ENCODE measurements at places on chromosomes 1 and 21.
A peak's percentile ranks its signal among the peaks of the same experiment; 100 is the strongest.

- DNase-seq, result peak; percentile 70
Observed at GRCh38 chr1:208235982-208236761, 8.0 kb downstream of the PLXNA2 start.

DNA sequence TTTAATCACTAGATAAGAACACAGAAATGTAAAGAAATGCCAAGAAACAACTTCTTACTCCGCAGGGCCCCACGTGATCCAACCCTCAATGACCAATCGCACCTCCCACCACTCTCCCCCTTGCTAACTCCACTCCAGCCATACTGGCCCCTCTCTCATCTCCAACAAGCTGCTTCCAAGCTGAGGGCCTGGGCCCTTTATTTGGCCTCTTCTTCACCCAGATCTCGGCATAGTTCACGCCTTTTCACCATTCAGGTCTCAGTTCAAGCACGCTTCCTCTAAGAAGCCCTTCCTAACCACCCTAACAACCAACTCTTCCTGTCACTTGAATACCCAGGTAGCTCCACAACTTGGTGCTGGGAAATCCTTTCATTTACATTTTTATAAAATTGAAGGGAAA, 110.7 kb downstream of the TGFBR3 start:
- DNase-seq, result no peak

GRCh38 chr1:97297611-97298010, 576.0 kb downstream of the PTBP2 start:
- DNase-seq, result no peak

DNA sequence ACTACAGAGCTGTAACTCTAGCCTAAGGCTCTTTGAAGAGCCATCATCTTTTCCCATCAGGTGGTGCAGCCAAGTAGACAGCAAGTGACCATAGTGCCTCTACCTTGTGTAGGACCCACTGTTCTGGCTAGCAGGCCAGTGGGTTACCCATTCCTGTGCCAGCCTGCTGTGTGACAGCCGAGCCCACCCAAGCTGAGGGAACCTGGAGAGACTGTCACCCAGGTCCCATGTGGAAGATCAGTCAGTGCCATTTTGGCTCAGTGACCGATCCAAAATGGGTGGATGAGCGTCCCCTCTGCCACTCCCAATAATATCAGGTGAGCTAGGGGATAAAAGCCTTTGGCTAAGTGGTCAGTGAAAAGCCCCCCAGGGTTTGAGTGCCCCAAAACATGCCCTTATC, 417.9 kb downstream of the MATN1 start:
- DNase-seq, result no peak

- no peak for DNase-seq
Observed at GRCh38 chr1:164256456-164256855, 302.5 kb upstream of the PBX1 start.

- peak; percentile 96 for DNase-seq
Observed at GRCh38 chr1:240031009-240031408, 60.7 kb upstream of the FMN2 start.

DNA sequence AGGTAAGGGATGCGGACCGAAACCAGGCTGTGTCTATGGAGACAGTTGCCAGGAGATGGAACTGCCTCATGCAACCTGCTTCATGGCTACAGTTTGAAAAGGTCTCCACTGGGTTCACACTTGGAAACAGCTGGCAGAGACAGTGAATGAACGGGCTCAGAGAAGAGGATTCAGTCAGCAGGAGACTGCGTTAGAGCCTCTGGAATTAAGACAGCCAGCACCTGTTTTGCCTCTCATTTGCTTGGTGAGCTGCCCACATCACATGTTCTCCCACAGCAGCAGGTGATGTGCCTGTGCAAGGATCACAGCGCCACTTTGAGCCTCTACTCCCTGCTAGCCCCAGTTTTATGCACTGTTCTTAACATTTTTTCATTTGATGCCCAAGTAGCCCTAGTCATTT, 321.0 kb downstream of the PLPP3 start:
- no peak for DNase-seq

GRCh38 chr21:38417726-38418125, 80.6 kb downstream of the ERG start:
- DNase-seq, result no peak

GRCh38 chr1:110165761-110166231, 15.5 kb downstream of the SLC6A17 start:
- DNase-seq, result no peak

DNA sequence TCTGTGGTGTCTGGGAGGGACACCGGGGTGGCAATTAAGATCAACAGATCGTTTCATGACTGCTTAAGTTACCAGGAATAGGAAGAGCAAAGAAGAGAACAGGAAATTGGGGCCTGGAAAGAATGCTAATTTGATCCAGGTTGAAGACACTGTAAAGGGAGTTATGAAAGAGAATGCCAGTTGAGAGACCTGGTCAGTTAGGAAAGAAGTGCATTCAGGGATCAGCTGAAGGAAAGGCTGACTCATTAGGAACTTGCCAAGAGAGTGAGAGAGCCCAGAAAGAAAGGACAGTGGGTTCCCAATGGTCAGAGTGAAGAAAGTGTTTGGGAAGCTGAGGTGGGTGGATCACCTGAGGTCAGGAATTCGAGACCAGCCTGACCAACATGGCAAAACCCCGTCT, 119.6 kb downstream of the UBE2U start:
- DNase-seq, result peak; percentile 33

DNA sequence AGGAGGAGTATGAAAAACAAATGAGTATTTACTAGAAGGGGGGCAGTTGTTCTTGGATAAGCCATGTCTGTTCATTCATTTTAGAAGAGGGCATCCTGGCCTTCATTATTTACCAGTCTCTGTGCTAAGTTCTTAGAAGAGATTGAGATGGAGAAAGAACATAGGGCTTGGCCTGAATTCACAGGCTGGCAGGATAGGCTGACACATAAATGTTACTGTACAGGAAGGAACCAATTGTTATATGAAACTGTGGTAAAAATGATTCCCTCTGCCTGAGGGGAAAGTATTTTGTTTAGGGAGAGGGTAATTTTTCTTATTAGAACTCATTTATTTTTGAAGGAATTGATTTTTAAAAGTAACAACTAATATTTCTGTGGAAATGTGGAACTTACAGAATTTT, 99.5 kb downstream of the MAN1A2 start:
- no peak for DNase-seq

- DNase-seq, result no peak
Observed at GRCh38 chr1:49651136-49651535, 372.6 kb downstream of the AGBL4 start.

DNA sequence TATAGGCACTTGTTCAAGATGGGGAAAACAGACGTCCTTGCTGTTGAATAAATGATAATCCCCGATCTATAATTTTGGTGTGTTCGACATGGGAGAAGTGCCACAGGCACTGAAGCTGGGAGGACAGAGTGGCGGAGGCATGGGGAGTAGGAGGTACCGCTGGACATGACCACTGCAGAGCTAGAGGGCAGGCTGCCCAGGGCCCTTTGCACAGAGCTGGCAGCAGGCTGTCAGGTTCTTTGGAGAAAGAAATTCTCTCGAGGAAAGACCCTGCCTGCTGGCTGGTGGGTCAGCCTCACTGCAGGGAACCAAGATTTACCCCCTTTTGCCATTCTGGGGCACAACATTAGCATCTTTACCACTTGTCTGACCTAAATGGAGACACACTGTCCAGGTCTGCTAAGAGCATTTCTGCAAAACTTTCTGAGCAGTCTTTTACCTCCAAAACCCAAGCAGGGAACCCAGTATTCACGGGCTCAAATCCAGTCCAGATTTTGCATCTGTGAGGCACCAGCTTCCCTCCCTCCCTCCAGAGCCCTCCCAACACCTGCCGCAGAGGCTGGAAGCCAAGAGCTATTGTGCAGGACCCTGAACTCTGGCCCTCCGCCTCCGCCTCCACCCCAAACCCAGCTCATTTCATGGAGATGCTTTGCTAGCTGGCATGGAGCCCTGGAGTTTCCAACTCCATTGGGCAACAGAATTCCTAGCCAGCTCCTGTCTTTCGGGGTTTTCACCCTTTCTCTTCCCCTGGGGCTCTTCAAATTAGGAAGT, 142.3 kb downstream of the PLXNA2 start:
- peak; percentile 25 for DNase-seq

DNA sequence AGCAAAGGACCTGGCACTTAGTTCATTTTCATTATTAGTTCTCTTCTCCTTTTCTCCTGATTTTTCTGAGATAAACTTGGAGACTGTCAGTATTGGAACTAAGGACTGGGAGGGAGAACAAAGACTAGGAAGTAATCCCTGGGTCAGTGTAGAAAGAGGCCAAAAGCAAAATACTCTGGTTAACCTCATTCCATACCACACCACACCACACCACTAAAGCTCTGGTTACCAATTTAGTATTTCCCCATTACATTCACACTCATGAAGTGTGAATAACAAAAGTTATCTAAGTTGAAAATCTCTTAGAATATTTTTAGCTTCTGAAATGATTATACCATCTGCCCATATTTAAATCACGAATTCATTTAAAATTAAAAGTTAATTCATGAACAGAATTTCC, 68.9 kb upstream of the DMRTA2 start:
- no peak for DNase-seq

DNA sequence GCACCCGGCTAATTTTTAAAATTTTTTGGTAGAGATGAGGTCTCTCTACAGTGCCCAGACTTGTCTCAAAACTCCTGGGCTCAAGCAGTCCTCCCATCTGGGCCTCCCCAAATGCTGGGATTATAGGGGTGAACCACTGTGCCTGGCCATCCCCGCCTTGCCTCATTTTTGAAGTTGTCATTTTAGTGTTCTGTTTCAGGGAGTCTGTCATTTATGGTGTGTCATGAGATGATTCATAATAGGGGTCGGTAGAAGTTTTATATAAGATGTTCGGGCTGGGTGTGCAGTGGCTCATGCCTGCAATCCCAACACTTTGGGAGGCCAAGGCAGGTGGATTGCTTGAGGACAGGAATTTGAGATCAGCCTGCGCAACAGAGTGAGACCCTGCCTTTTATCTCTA, 8.5 kb downstream of the PRCC start:
- no peak for DNase-seq

DNA sequence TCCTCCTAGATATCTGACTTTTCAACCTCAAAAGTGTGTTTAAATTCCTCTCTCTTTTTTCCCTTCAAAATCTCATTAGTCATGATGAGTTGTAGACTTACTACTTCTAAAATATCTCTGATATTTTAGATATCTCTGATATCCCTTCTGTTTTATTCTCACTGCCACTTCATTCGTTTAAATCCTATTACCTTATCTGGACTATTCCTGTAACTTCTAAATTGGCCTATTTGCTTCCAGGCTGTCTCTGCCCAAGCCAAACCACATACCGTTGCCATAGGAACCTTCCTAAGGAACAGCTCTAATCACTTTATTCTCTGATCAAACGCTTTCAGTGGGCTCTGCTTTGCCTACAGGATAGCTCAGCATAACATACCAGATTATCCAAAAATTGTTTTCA, 333.1 kb upstream of the CHRM3 start:
- no peak for DNase-seq

Data from fibroblast of upper back skin (primary cell).